ENCODE measurements at places on chromosomes 4 and X.

DNA sequence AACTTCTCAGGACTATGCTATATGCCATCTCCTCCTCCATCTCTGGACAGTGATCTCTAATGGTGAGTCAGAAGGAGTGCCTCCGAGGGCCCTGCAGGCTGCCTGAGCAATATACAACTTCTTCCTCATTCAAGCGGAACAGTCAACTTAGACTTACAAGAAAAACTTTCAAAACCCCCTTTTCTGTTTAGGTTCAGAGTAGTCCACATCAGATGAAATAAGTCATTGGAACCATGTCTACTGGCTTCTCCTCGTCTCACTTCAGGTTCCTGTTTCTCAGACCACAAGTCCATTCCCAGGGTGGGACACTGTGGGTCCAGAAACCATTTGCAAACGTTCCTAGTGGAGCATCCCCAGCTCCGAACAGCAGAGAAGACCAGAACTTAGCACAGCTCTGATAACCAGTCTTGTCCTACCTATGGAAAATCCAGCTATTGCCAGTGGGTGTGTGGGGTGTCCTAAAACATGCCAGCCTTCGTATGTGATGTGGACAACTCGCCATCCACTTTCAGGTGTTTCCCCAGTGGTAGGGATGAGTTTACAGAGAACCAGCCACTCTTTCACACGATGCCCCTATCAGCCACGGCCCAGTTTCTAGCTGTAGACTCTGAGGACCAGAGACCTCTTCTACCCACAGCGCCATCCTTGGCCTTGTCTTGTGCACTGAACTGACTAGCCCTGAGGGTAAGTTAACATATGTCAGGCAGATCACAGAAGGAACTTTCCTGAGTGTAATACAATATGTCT, 32.7 kb upstream of the NKRF start:
- no peak for DNase-seq

DNA sequence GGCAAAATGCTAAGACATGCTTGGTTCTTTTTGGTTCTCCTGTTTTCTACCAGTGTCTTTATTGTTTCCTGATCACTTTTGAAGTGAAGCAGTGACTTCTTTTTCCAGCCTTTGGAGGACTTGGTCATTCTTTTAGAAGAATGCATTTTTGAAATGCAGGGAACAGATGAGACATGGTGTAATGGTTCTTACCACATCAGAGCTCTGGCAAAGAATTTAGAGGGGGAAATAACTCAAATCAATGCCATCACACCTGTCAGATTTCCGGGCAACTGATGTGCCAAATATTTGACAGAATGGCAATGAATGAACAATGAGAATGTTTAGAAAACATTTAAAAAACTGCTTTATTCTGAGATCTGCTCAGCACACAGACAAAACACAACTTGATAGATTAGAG, 519.6 kb downstream of the IQCM start:
- DNase-seq = no peak

DNA sequence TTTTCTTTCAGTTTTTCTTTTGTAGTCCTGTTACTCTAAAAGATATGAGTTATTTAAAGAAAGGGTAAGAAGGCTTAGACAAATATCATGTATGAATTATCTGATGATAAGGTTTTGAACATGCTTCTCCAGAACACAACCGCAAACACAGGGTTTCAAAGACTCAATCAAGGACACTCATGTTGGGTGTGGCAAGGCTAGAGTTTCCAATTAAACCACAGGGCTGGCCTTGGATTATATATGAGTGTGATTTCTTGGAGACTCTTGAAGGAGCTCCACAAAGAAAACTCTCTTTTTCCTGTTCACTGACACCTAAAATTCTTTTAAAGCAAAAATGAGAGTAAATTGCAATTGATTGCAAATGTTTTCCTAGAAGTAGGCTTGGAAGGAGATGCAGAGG, 110.1 kb upstream of the PDLIM3 start:
- no peak for DNase-seq

DNA sequence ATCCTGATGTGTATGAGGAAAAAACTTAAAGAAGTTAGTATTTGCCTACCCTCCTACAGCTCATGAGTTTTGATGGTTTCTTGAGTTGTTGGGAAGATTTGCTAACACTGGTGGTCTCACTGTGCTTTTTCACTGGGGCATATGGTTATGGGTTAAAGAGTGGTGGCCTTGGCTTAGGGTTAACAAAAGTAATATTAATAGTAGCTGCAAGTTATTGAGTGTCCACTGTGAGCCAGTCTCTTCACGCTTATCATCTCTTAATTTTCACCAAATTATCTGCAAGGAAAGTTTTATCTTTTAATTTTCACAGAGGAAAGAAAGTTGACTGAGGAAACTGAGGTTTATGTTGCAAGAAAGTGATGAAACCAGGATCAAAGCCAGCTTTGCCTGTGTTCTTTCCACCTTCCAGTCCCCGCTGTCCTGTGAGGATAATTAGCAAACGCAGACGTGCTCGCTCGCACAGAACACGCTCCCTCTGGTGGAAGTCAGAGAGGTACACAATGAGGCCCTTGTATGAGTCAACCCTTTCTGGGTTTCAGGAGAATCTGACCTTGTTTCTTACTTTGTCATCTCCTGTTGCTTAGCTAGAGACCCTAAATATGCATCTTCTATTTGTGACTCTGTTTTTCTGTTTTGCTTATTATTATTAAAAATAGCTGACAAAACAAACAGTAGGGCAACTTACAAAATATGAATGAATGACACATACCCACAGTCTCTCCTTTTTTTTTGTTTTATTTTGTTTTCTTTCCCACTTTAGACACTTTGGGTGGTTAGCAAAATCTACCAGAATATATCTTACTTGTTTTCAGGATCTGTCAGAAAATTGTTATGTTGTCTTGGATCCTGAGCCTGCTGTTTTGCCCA, 94.3 kb downstream of the DDIT4L start:
- peak; percentile 39 for DNase-seq

DNA sequence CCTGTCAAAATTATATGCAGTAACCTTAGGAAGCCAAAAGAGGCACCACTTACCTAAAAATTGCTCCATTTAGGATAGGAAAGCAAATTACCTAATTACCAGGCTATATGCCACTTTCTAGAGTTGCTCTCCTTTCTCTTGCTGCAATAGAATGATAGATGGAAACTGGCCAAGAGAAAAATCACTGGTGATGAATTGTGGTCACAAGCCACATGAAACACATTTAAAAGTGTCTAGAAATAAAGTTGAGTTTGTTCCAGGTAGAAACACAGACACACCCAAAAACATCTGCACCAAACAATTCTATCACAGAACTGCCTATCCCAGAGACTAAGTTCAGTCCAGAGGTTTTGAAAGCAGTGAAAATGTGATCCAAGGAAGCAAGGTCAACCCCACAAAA, 337.7 kb downstream of the PCDH19 start:
- DNase-seq = no peak

- no peak for DNase-seq
These were observed 4.4 kb upstream of the SH3RF1 start for GRCh38 chr4:169275180-169275579.

GRCh38 chrX:40439625-40440532, 140.9 kb upstream of the ATP6AP2 start:
- DNase-seq = no peak

DNA sequence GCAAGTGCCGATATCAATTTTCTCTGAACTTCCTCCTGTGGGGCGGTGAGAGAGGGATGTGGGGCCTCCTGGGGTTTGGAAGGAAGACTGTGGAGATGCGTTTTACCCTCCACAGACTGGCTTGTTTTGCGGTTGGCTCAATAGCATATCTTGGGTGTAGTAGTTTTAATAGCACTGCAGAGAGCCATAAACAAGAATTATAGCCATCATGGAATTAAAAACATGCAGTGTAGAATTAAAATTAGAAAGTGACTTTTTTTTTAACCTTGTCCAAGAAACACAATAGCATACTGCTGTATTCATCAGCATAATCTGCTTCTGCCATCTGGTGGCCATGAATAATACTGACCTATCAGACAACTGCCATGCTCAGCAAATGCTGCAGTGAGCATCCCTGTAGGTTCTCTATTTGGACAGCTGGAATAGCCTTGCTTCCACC, 47.3 kb upstream of the SCML1 start:
- peak; percentile 38 for DNase-seq

Data from hematopoietic multipotent progenitor cell treated with erythropoietin and hydrocortisone succinate and interleukin-3 and kit ligand, for 8 days (in vitro differentiated cells).